ENCODE measurements at places on chromosomes 16 and 17.

- DNase-seq = no peak
Measured at GRCh38 chr16:15810949-15811348, 45.9 kb downstream of the MYH11 start.

- no peak for DNase-seq
Measured at GRCh38 chr17:74750039-74750326, 1.6 kb downstream of the NHERF1 start.

DNA sequence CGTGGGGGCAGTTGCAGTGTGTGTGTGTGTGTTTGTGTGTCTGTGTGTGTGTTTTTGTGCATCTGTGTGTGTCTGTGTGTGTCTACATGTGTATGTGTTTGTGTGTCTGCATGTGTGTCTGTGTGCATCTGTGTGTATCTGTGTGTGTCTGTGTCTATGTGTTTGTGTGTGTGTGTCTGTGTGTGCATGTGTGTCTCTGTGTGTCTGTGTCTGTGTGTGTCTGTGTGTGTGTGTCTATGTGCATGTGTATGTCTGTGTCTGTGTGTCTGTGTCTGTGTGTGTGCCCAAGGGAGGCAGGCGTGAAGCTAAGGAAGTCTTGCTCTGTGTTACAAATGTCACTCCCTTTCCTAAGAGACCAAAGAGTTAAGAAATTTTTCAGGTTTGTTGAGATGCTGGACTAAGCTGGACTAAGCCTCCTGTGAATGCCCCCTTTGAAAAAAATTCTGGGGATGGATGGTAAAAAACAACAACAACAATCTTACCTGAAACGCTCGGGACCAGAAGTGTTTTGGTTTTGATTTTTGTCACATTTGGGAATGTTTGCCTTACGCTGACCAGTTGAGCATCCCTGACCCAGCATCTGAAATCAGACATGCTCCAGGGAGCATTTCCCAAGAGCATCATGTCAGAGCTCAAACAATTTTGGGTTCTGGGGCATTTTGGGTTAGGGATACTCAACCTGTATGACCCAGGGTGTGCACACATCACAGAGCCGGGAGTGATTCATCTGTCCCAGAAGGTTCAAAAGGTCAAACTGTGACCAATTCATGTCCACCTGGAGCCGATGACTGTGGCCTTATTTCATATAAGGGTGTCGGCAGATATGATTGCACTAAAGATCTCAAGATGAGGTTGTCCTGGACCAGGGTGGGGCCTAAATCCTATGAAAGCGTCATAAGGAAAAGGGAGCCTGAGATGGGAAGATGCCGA is 48.6 kb upstream of the ZNF469 start:
- no peak for DNase-seq

DNA sequence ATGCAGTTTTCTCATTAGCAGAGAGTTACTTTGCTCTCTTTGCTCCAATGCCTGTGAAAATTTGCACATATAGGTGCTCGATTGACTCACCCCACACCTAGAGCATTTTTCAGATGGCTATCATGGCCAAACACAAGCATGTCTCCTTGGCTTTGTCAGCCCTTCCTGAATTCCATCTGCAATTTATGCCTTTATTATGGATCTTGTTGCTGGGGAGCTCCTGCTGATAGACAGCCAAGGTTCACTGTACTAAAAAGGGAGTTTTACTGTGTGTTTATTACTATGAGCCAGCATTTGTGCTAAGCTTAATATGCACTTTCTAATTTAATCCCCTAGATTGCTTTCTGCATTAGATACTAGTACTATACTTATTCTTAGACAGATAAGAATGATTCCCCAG is 93.3 kb downstream of the TOX3 start:
- no peak for DNase-seq

GRCh38 chr16:586047-586644 is 3.7 kb upstream of the RAB40C start:
- no peak for DNase-seq

- no peak for DNase-seq
Measured at GRCh38 chr16:52309446-52310416, 237.2 kb downstream of the TOX3 start.

GRCh38 chr16:75921281-75921680 is 195.0 kb upstream of the CPHXL start:
- DNase-seq = no peak

DNA sequence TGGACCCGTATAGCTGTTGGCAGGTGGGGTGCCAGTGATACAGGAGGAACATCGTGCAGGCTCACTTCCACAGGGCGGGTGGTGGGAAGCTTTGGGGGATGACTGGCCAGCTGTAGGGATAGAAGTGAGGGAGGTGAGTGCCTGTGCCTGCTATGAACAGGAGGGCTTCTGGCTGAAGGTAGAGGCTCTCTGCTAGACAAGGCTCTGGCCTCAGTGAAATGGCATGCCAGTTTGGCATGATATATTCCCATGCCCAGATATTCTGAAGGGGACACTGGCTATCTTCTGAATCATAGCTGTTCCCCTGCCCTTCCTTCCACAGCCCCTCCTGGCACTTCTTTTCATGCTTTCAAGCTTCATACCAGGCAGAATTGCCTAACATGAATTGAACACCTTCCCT is 19.1 kb downstream of the PHAF1 start:
- no peak for DNase-seq

- no peak for DNase-seq
Measured at GRCh38 chr17:39167476-39167875, 1.5 kb upstream of the ARL5C start.

- no peak for DNase-seq
Measured at GRCh38 chr16:78796221-78796866, 696.9 kb downstream of the WWOX start.

DNA sequence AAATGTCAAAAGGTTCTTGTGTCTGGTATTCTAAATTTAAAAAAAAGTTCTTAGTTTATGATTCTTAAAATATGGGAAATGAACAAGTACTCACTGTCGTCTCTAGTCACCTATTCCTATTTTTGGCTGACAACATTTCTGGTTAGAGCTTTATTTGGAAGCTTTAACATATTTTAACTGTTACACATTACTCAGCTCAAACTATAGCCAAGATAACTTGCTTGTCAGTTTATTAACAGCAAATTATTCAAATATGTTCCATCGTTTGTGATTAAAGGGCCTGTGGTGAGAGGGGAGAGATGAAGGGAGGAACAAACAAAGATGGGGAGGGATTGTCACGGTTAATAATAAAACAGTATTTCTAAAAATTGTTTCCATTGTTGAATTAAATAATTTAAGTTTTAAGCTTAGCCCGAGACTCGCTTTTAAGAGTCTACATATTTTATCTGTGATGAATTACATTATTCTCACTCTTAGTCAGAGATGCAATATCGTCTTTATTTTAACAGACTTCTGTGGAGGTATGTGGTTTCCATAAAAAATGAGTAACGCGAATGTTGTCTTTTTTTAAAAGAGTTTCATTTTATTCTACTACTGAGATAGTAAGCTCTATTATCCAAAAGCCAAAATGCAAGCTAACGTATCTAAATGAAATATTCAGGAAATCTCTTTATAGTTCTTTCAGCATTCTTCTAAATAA is 321.9 kb upstream of the PMFBP1 start:
- no peak for DNase-seq

DNA sequence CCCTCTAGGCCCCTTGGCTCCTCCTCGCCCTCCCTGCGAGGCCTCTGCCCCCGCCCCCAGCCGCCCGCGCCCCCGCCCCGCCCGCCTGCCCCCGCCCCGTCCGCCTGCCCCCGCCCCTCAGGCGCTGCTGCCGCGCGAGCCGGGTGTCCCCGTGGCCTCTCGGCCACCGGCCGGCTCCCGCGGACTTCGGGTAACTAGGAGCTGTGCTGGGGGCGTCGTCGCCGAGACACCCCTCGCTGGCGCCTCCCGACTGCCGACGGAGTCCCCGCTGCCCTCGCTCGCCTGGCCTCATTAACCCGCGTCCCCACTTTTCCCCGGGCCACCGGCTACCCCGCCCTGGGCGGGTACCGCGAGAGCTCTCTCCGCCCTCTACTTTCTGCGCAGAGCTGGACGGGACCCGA is at the start of gene TLCD1:
TLCD1 (minus strand) TSS at position 8 of the 401 bp plus-strand sequence. CDS start 136 bp downstream, outside the sequence.
- DNase-seq = no peak

GRCh38 chr17:42333053-42333452 is 44.8 kb downstream of the STAT5A start:
- no peak for DNase-seq

- no peak for DNase-seq
Measured at GRCh38 chr17:67489273-67489672, 112.2 kb downstream of the PITPNC1 start.

- no peak for DNase-seq
Measured at GRCh38 chr17:40323391-40324381, 14.7 kb downstream of the RARA start.

- no peak for DNase-seq
Measured at GRCh38 chr17:13753771-13754170, 152.0 kb upstream of the HS3ST3A1 start.

GRCh38 chr17:1582374-1582773 is 19.8 kb upstream of the PITPNA start:
- DNase-seq = no peak

GRCh38 chr17:39636587-39636926 is 387 bp upstream of the STARD3 start:
- DNase-seq = no peak
